ENCODE measurements at places on chromosomes 12 and 14.

GRCh38 chr12:116922194-116922897 lies 11.6 kb downstream of the FBXW8 start:
- DNase-seq, result no peak

GRCh38 chr14:45743884-45744283 lies 490.9 kb upstream of the MIS18BP1 start:
- no peak for DNase-seq

- DNase-seq, result no peak
Measured at GRCh38 chr14:71105177-71105576, 197.9 kb downstream of the PCNX1 start.

- DNase-seq, result no peak
Measured at GRCh38 chr12:34121360-34121759, 99.1 kb downstream of the ALG10 start.

GRCh38 chr14:87995500-87996290 lies 2.7 kb upstream of the GALC start:
- DNase-seq, result no peak

GRCh38 chr14:100862277-100862676 lies 36.4 kb downstream of the MEG3 start:
- DNase-seq, result no peak

DNA sequence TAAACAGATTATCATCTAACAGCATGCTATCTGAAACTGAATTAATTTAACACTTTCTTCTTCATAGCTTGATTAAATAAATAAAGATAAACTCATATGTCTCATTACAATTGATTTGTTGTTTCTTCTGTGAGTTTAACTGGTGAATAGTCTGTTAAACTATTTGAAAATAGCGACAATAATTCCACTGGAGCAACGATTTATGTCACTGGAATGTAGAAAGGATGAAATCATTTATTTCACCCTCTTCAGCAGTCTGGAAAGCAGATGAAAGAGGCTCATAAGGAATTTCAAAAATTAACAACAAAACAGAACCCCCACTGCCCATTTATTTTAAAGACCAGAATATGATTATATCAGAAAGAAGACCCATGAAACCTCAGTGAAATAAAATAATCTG lies 1165.1 kb upstream of the USP15 start:
- DNase-seq, result no peak

GRCh38 chr12:107127482-107128430 lies 34.4 kb upstream of the CRY1 start:
- DNase-seq, result no peak

DNA sequence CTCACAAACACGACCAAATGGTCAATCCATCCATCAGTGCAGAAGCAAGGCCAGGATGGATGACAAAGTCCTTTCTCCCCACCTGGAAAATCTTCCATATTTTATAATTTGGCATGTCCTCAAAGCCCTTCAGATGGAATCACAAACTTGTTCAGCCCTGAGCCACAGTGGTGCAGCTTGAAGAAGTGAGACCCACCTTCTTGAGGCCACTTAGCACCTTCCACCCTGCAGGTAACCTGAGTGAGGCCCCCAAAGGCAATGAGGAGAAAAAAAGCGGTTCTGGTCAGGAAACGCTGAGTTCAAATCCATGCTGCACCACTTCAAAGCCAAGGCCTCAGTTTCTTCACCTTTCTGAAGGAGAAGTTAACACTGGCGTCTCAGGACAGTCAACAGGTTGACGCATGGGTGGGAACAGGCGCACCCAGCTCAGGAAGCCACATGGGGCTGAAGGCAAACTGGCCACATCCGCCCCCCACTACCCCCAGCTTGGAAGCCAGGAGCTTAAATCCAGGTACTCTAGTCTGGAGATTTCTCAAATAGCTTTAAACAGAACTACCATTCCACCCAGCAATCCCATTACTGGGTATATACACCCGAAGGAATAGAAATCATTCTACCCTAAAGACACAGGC lies 320.4 kb downstream of the BCL11B start:
- DNase-seq, result no peak

GRCh38 chr12:95739561-95740313 lies 50.8 kb downstream of the NTN4 start:
- no peak for DNase-seq

DNA sequence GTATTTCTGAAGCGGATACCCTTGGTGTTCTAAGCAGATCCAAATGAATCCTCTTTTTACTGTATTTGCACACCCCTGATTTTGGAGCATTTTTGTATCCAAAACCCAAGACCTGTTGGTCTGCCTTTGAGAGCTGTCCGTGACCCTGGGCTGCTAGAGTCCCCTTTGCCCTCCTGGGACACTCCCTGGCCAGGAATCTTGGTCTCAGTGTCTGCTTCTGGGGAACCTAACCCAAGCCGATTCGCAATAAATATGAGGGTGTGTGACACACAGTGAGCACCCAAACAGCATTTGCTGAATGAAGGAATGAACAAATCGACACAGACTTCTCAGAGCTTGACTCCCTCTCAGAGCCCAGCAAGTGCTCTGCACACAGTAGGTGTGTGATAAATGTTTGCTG lies 92.9 kb downstream of the SCARB1 start:
- no peak for DNase-seq
